ENCODE measurements at places on chromosomes 13 and 19.

- no peak for DNase-seq
Observed at GRCh38 chr13:72093262-72093661, 226.3 kb upstream of the DACH1 start.

DNA sequence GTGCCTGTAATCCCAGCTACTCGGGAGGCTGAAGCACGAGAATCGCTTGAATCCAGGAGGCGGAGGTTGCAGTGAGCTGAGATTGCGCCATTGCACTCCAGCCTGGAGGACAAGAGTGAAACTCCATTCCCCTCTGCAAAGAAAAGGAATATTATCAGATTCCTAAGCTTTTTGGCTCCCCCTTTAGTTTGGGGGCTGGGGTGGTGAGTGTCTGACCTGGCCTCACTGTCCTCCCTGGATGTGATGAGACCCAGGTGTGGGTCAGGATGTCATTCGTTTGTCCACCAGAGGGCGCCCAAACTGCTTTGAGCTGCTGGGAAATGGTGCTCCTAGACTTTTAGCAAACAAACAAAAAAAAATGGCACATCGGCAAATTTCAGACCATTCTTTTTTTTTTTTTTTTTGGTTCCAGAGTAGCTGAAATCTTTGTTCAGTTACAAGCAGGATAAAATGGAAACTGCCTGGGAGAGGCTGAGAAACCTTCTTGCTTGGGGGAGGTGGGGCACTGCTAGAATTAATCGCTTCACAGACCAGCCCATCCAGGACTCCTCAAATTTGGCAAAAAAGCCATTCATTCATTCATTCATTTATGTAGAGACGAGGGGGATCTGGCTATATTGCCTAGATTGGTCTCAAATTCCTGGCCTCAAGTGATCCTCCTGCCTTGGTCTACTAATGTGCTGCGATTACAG lies 29.4 kb downstream of the SPC24 start:
- DNase-seq: peak; percentile 56

GRCh38 chr19:4542896-4543841 lies 3.3 kb upstream of the LRG1 start:
- no peak for DNase-seq

- no peak for DNase-seq
Observed at GRCh38 chr19:8336072-8336569, 6.9 kb downstream of the KANK3 start.

DNA sequence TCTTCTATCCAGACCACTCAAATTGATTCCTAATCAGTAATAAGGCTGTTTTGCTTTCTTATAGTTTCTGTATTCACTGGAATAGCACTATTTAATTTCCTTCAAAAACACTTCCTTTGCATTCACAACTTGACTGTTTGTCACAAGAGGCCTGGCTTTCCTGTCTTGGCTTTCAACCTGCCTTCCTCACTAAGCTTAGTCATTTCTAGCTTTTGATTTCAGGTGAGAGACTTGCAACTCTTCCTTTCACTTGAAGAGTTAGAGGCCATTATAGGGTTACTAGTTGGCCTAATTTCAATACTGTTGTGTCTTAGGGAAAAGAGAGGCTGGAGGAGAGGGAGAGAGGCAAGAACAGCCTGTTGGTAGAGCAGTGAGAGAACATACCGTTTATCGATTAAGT lies 47.0 kb downstream of the SACS start:
- no peak for DNase-seq

DNA sequence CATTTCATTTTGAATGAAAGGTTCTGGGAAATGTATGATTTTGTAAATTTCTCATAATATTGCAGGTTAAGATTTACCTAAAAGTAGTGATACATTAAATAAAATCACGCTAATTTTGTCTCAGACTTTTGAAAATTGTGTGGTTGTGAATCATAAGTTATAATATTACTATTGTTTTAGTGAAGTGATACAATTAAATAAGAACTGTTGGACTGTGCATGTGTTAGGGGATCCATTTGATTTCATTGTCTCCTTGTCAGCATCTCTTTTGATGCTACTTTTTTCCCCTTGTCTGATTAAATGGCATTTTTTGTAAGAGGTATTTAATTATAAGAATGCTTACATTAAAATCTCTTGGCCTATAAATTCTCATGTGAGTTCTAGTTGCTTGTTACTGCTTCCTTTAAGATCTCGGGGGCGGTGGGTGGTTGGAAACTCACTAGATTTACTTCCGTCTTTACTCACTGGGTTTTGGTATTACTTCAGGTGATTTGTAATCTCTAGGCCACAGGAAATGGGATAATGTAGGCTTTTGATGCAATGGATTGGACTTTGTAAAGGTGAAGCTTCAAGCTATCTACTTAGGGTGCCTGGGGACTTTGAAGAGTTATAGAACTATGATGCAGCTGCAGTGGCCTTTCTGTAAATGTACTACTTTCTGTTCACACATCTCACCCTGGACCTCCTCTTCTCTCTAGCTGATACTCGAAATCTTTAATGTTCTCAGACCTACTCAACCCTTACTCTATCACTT lies 66.5 kb downstream of the PAN3 start:
- no peak for DNase-seq

DNA sequence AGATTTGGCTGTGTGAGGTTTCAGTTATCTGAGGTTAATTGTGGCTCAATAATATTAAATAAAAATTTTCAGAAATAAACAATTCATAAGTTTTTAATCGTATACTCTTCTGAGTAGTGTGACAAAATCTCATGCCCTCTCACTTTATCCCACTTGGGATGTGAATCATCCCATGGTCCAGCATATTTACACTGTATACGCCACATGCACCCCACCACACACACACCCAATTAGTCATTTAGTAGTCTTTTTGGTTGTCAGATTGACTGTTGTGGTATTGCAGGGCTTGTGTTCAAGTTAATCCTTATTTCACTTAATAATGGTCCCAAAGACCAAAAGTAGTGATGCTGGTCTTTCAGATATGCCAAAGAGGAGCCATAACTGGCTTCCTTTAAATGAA lies 66.4 kb upstream of the PCDH9 start:
- no peak for DNase-seq

DNA sequence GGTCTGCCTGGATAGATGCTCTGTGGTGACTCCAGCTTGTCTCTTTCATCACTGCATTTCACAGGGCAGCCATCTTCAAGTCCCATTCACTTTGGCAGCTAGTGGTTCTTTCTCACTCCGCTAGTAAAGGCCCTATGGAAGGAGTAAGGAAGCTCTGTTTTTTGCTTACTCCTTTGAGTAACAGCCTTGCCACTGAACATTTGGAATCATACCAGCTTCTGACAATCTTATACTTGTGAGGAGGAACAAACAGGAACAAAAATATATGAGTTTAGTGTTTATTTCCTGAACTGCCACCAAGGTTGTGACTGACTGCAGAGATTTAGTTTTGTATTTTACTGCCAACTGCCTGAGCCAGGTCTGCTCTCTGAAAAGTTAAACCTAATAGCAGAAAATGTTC lies 38.7 kb downstream of the KCTD4 start:
- no peak for DNase-seq

DNA sequence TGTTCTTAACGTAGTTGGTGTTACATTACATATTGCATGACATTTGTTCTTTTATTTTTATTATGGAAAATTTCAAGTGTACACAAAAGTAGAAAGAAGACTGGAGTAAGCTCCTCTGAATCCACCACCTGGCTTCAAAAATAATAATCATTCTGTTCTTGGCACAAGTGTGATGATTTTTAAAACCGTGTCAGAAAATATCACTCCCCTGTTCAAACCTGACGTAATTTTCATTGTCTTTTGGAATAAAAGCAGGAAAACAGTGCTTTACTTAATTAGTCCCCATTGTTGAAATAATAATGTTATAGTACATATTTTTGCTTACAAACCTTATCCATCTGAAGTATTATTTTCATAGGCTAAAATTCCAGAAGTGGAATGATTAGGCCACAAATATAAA lies 41.3 kb upstream of the SCEL start:
- DNase-seq: no peak
